ENCODE measurements at places on chromosomes 13 and 19.
A peak's percentile ranks its signal among the peaks of the same experiment; 100 is the strongest.

DNA sequence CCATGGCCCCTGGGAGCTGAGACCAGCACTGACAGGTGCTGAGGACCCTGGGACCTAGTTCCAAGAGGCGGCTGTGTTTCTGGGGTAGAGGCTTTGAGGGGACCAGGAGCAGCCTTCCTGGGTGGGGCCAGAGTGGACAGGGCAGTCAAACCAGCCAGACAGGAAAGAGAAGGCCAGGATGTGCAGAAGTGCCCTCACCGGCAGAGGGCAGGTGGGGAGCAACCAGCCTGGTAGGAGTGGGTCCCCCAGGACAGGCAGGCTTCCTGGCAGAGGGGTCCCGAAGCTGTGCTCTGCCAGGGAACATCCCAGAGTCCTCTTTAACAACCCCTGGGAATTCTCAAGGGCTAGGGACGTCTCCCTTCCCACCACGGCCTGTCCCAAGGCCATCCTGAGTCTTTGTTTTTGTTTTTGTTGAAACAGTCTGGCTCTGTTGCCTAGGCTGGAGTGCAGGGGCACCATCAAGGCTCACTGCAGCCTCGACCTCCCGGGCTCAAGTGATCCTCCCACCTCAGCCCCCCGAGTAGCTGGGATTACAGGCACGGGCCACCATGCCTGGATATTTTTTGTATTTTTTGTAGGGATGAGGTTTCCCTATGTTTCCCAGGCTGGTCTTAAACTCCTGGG is 3.0 kb upstream of the HIPK4 start:
- peak; percentile 30 for DNase-seq

DNA sequence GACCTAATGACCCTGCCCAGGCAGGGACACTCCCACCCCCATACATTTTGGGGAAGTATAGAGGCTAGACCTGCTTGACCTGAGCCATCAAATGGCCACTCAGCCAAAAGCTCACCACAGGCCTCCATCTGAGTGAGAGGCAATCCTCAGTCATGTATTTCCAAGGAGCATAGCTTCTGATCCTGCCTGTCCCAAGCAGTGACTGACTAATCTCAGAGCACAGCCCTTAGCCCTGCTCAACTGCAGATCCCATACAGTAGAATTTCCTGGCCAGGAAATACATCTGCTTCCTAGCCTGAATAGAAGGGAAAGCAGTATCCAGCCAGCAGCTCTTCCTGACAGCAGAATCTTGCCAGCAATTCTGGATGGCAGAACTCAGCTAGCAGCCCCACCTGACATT is 880.6 kb upstream of the GPC6 start:
- no peak for DNase-seq

DNA sequence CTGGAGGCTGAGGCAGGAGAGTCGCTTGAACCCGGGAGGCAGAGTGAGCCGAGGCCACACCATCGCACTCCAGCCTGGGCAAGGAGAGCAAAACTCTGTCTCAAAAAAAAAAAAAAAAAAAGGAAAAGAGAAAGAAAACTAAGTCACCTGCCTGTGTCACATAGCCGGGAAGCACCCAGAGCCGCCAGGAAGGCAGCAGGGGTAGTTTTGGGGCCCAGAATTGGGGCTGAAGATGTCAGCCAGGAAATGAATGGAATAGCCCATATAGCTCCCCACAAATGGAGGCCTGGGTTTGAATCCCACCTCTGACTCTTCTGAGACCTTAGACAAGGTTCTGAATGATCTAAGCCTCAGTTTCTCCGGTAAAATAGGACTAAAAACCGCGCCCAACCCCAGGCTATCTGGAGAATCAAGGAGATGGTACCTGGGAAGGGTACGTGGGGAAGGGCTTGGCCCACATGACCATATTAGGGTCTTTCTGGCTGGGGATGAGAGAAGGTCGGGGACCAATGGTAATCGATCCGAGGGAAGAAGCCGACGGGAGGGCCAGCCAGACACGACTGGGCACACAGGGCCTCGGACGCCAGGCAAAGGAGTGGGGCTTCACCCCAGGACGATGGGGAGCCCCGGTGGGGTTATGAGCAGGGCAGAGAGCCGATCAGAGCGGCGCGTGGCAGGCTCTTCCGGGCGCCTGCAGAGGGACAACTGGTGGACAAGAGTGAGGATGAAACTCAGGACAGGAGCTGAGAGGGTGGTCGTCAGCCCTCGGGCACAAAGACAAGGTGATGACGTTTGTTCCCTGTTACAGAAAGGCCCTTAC is 14.4 kb downstream of the CCDC124 start:
- no peak for DNase-seq

- no peak for DNase-seq
These were observed 165.6 kb downstream of the POU4F1 start for GRCh38 chr13:78437781-78438180.

GRCh38 chr19:50322931-50323781 is 6.0 kb downstream of the KCNC3 start:
- DNase-seq = no peak

- no peak for DNase-seq
These were observed 499.7 kb downstream of the COG6 start for GRCh38 chr13:40155201-40155600.

DNA sequence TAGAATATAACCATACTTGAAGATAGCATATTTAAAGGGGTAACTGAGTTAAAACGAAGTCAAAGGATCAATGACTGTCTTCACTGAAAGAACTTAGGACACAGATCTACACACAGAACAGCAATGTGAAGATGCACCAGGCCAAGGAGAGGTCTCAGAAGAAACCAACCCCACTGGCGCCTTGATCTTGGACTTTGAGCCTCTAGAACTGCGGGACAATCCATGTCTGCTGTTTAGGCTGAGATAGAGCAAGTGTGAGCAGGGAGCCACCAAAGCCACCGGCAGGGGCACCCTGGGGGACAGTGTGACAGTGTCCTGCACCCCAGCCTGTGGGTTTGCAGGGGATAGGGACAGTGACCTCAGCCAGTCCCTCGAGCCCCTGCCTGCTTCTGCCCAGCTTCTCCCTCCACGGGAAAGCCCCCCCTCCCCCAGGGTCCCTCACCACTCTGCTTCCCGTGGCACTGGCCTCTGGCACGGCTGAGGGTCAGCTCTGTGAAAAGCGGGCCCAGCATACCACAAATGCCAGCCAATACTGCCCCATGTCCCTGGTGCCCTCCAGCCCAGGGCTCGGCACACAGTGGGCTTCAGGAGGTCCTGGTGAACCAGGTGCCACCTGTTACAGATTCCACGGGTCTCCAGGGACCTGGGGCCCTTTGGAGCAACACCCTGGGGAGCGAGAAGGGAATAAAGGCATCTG is 40.8 kb downstream of the KLF2 start:
- no peak for DNase-seq

DNA sequence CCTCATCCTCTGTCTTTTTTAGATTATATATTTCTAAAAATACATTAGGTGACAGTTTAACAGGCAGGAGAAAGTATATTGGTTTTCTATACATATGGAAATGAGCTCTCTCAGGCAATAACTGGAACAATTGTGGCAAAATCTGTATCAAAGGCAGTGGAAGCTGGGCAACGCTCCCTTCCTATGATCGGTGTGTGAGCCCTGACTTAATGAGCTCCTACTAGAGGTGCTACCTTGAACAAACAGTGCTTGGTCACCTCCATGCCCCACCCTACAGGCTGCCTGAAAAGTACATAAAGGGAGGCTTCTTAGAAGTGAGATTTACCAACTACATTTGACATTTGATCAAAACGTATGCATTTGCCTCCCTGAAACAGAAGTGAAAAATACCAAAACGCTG is 185.3 kb downstream of the EFNB2 start:
- no peak for DNase-seq

DNA sequence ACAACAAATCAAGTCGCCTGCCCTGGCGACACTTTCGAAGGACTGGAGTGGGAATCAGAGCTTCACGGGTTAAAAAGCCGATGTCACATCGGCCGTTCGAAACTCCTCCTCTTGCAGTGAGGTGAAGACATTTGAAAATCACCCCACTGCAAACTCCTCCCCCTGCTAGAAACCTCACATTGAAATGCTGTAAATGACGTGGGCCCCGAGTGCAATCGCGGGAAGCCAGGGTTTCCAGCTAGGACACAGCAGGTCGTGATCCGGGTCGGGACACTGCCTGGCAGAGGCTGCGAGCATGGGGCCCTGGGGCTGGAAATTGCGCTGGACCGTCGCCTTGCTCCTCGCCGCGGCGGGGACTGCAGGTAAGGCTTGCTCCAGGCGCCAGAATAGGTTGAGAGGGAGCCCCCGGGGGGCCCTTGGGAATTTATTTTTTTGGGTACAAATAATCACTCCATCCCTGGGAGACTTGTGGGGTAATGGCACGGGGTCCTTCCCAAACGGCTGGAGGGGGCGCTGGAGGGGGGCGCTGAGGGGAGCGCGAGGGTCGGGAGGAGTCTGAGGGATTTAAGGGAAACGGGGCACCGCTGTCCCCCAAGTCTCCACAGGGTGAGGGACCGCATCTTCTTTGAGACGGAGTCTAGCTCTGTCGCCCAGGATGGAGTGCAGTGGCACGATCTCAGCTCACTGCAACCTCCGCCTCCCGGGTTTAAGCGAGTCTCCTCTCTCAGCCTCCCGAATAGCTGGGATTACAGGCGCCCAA is at the start of gene LDLR:
Gene LDLR (plus strand): TSS at position 210 of the 760 bp plus-strand sequence. CDS start 86 bp downstream, at position 296.
- peak; percentile 97 for DNase-seq

DNA sequence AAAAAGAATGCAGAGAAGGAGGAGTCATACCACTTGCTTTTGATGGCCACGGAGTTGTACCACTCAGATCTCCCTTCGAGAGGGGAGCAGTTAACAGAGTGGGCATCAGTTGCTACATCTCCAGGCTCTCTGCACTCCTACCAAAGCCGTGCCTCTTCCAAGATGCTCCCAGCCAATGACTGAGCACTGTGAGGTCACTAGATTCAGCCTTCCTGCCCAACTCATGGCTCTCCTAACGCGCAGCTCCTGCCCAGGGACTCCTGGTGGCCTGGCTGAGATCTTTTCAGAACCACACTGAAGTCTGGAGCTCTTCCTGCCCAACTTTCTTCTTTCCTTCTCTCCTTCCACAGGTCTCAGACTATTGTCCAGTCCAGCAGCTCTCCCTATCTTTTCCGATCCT is 66.7 kb downstream of the LHFPL6 start:
- no peak for DNase-seq

GRCh38 chr13:88051746-88052482 is 380.7 kb downstream of the SLITRK5 start:
- DNase-seq = no peak

- no peak for DNase-seq
These were observed 7.6 kb upstream of the CABP5 start for GRCh38 chr19:48051335-48052033.

GRCh38 chr13:112774448-112774792 is 84.6 kb downstream of the ATP11A start:
- no peak for DNase-seq

DNA sequence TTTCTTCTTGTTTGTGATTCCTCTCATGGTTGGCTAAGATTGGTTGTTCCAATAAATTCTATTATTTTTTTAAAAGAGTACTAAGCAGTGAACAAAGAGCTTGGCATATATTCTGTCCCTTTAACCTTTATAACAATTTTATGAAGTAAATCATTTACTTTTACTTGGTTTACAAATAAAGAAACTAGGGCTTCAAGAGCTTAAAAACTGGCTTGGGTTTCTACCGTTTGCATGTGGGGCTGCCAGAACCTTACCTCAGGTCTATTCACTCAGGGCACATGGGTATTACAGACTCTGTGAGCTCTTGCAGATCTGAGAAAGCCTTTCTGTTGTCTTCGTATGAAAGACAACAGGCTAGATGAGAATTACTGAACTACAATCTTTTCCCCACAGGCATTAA is 13.3 kb downstream of the N4BP2L1 start:
- DNase-seq = no peak

DNA sequence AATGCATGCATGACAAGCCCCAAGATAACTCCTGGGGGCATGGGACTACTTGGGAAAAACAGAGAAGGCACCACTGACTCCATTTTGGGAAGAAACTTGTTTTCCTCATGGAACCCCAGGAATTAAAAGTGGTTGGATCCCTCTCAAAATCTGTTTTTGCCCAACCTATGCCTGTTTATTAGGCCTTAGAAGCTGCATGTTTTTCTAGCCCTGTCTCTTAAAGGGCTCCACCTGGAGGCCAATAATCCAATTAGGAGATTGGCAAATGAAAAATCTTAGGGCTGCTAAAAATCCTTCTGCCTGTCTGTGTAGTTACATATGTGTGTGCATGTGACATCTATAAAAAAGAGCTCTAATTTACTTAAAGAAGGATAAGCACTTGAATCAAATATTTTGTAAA is 26.9 kb downstream of the MED4 start:
- no peak for DNase-seq

- DNase-seq = no peak
These were observed 485.8 kb downstream of the ZNF536 start for GRCh38 chr19:30857966-30858490.

GRCh38 chr13:33799950-33800592 is 17.9 kb upstream of the RFC3 start:
- peak; percentile 66 for DNase-seq

- no peak for DNase-seq
These were observed 335.6 kb downstream of the RBM26 start for GRCh38 chr13:79070343-79070974.

GRCh38 chr19:15210323-15210781 is 9.6 kb upstream of the NOTCH3 start:
- peak; percentile 84 for DNase-seq

GRCh38 chr19:1507192-1507660 is 5.6 kb downstream of the ADAMTSL5 start:
- no peak for DNase-seq

GRCh38 chr19:27792576-27793127 is 1420.3 kb downstream of the UQCRFS1 start:
- DNase-seq = no peak

- DNase-seq = no peak
These were observed 2.3 kb upstream of the ANKLE1 start for GRCh38 chr19:17279436-17279835.

- no peak for DNase-seq
These were observed 231.8 kb downstream of the SHISA2 start for GRCh38 chr13:25819856-25820530.

DNA sequence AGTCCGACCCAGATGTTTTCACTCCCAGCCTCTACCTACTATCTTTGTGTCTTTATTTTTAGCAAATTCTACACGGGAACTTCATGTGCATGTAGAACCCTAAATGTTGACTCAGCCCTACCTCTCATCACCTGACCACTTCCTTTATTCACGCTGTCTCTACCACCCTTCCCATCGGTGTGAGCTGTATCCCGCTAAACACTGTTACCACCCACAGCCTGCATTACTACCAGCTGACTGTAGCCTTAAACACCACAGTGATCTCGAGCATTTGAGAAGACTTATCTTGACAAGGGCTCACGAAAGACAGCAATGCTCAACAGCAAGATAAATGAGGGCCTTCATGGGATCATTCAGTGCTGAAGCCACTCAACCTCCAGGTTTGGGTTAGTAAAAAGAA is 15.1 kb downstream of the NCR1 start:
- no peak for DNase-seq

GRCh38 chr13:95007322-95007721 is 293.9 kb downstream of the ABCC4 start:
- DNase-seq = no peak

- no peak for DNase-seq
These were observed 1.5 kb downstream of the UNC13A start for GRCh38 chr19:17686592-17687024.

DNA sequence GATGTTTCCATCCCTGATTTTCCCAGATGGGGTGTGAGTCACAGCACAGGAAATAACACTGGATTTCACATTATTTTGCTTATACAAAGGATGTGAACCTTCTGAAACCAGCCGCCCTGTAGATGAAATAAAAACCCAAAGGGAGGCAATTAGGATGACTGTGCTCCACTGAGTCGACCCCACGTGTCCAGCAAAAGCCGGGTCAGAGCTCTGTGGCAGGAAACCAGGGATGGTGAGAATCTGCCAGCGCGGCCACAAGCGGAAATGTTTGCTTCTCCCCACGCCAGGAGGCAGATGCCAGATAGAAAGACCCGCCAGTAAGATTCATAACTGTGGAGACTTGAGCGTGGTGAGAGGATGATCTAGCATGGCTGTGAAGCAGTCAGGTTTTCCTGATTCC is 764.4 kb downstream of the LIG4 start:
- DNase-seq = peak; percentile 6

Measured in foreskin fibroblast (primary cell).